ENCODE measurements at places on chromosomes 7 and 10. TPM values are rescaled to one million over a fixed set of nuclear protein-coding genes. Genes with fewer than 3 reads are reported as not detected.

Gene GPR37
- polyA plus RNA-seq = 1.8 TPM

Gene GATA3
- 111 TPM for polyA plus RNA-seq

Gene TMEM225B
- polyA plus RNA-seq = 2.3 TPM

Gene CWF19L1
- 27.9 TPM for polyA plus RNA-seq

Gene MAGI2
- polyA plus RNA-seq = 43.5 TPM

Gene EBLN1
- not detected for polyA plus RNA-seq

DNA sequence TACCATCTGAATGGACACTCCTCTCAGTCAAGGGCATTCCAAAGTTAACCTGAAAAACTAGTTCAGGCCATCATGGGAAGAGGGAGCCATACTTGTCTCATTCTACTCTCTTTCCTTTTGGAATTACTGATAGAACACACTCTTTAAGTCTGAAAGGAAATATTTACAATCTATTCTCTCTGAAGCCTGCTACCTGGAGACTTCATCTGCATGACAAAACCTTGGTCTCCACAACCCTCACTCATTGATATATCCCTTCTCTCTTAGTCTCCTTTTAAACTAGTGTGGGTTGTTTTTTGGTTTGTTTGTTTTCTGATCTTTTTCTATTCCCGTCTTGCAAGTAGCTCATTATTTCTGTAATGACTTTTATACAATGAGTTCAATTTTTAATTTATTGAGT, 169.5 kb downstream of the C1GALT1 start:
- no peak for DNase-seq

DNA sequence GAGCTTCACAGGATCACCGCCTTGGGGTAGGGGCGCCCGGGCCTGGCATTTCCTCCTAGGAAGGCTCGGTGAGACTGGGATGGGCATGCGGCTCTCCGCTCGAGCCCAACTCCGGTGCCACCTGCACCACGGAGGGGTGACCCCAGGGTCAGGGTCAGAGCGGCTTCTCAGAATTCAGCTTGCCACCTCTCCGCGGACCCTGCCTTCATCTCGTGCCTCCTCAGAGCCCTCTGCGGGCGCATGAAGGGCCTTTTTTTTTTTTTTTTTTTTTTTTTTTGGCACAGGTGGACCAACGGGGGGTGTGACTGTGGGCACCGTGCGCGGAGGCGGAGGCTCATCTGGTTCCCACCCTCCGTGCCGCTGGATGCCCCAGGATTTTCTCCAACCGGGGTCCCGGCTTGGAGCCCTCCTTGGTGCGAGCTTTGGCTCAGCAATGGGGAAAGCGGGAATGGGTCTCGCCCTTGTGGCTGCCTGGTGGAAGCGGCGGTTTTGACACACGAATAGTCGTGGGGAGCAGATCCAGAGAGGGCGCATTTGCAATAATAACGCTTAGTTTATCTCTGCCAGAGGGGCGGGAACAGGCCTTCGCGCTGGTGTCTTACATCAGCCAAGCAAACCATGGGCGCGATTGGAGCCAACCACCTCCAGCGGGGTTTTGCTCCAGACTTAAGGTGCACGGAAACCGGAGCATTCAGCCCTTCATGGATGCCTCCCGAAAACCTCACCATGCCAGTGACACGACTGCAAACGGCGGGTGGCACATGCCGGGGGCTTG, 5.0 kb upstream of the TNRC18 start:
- DNase-seq = no peak

- DNase-seq = no peak
Observed at GRCh38 chr10:108862676-108863350, 1060.5 kb downstream of the XPNPEP1 start.

DNA sequence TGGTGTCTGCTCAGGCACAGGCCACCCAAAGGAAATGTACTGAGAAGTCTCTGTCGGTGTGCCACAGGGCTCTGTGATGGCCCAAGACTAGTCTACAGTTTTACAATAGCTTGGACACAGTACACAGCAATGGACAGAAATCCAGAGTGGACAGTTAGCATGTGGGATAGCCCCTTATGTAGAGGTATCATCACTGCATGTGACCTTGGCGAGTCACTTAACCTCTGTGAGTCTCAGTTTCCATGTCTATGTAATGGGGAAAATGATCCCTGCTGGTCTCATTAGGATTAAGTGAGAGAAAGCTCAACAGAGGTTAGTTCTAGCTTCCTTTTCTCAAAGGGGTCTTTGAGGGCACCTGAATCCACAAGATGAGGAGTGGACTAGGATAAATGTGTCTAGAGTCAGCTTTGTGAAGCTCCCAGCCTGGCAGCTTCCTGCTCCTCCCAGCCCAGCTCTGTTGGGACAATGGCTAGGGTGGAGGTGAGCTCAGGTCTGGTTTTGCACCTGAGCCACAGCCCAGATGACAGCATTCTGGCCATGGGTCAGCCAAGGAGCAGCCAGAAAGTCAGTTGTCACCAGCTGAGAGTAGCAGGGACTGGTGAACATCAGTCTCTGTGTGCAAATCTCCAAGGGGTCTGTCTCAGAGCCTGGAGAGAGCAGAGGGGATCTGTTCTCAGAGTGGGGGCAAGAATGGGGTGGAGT, 17.9 kb downstream of the CRHR2 start:
- DNase-seq = no peak

- no peak for DNase-seq
Observed at GRCh38 chr10:92366412-92367021, 75.5 kb downstream of the MARCHF5 start.

GRCh38 chr10:72095195-72095594, 6.8 kb upstream of the SPOCK2 start:
- DNase-seq = no peak

GRCh38 chr7:150511048-150511447, 3.6 kb upstream of the GIMAP7 start:
- DNase-seq = no peak

DNA sequence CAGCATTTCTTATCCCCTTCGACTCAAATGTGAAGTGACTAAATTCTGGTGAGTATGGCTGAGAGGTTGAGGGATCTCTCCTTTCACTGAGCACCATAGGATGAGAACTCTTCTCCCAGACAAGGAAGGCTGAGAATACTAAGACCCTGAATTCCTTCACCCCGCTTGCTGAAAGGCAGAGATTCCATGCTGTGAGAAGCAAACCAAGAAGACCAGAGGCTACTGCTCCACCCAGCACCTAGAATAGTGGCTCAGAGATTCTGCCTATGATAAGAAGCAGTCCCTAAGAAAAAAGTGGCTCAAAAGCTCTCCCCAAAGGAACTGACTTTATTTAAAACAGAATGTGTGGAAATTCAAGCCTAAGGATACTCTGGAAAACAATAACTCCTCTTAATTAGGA, 26.7 kb upstream of the WNT2 start:
- no peak for DNase-seq

DNA sequence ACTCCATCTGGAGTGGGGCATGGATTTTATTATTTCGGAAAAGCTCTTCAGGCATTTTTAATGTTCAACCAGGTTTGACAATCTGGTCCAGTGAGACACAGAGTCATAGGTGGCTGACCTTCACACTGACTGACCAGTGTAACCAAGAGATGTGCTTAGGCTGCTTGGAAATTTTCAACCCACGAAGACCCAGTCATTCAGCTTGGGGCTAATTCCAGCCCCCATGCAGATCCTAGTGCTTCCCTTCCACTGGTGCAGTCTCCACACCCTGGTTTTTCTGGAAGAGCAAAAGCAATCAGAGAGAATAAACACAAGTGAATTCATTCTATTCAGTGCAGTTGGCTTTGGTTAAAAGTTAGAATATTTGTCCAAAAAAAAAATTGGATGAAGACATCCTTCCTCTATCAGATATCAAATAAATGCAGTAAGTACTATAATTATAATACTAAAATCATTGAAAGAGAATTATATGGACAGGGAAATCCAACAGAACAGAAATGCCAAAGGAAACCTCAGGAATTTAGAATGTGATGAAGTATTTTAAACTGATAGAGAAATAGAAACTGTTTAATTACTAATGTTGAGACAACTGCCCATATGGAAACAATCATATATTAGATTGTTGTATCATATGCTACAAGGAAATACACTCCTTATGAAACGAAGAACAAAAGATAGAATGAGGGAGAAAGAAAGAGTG, 178.0 kb downstream of the NPSR1 start:
- no peak for DNase-seq

DNA sequence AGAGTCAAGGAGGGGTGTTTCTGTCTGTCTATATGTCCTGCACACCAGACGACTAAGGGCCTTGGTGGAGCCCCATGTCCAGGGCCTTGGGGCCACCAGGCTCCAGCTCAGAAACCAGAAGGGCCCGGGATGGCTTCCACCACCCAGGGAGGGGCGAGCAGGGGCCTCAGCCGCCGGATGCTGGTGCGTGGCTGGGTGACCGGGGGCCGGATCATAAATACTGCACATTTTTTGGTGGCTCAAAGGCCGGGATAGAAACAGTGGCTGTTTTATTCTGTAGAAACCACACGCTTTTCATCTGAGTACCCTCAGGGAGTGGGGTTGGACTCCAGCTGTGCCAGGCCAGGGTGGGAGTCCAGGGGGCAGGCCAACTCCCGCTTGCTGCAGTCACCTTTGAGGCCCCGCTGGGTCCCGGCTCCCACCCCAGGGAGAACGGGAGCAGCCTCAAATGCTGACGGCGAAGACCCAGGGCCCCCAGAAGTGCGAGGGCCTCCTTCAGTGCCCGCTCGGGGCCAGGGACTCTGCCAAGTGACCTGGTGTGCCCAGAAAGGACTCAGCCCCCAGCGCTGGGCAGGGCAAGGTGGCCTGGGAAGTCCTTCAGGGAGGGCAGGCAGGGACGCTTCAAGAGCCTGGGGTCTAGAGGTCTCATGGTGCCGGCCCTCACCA, 28.2 kb downstream of the PDGFA start:
- DNase-seq = no peak

DNA sequence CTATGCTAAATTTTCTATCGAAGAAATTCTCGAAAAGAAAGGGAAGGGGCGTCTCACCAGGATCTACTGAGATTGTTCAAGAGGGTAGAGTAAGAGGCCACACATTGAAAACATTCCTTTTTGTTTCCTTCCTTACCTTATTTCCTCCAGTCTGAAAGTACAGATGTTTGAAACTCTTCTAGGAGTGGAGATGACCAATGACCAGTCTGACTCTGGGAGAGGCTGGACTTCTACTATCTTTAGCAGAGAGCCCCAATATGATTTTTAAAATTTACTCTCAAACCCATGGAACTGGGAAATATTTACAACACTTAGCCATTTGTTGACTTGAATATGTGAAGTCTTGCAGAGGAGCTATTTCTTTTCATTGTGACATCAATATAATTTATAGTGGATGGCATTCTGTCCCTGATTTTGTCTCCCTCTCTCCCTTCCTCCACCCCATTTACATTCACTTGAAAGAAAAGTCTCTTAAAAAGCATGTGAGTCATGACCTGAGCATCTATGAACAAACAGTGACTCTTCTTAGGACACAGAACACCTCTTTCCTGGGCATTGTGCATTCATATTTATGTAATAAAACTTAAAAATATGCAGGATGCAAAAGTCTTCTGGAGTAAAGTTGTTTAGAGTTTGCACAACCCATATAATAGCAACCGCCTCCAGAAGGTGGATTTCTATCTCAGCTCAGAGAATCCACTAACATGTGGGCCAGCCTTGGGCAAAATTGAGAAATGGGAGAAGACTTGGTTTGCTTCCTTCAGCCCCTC, 31.2 kb upstream of the BMPER start:
- DNase-seq = no peak

DNA sequence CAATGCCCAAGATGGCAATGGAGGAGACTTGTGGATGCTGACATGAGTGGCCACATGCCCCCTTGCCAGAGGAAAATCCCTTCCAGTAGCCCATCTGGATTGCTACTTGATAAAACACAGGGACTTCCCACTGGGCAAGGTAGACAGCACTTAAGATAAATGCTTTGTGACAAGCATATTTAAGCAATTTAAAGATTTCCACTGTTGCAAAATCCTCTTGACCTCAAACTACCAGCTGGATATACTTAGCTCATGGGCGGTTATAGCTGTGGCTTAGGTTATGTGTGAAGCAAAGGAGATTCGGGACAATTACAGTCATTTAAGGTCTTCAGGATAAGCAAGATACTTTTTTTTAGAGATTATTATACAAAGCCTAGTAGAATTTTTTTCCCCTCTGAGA, 238.1 kb downstream of the BMPER start:
- DNase-seq = no peak

- DNase-seq = no peak
Observed at GRCh38 chr7:112520787-112521186, 40.0 kb downstream of the LSMEM1 start.

DNA sequence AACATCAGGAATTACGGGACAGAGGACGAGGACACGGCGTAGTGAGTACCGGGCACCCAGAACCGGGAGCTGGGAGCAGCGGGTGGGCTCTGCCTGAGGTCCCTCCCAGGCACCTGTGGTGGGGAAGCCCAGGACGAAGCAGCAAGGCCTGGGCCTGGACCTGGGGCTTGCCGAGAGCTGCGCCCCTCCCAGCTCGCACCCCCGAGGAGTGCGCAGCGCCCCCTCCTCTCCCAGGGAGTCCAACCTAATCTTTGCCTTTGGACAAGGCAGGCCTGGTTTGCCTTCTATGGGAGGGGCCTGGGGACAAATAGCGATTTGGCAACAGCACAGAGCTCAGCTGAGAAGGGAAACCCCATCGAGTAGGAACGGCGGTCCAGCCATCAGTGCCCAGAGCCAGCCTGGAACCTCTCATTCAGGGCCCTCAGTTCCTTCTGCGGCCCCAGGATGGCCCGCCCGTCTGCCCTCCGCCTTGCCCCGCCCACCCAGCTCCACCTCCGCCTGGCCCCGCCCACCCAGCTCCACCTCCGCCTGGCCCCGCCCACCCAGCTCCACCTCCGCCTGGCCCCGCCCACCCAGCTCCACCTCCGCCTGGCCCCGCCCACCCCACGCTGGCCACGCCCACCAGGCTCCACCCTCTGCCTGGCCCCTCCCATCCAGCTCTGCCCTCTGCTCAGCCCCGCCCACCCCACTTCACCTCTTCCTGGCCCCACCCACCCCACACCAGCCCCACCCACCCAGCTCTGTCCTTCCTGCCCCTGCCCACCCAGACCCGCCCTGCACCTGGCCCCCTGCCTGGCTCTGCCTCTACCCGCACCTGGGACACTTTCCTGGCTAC, 32.5 kb upstream of the KNDC1 start:
- DNase-seq = no peak

- DNase-seq = no peak
Observed at GRCh38 chr7:498678-499641, 20.7 kb downstream of the PDGFA start.

DNA sequence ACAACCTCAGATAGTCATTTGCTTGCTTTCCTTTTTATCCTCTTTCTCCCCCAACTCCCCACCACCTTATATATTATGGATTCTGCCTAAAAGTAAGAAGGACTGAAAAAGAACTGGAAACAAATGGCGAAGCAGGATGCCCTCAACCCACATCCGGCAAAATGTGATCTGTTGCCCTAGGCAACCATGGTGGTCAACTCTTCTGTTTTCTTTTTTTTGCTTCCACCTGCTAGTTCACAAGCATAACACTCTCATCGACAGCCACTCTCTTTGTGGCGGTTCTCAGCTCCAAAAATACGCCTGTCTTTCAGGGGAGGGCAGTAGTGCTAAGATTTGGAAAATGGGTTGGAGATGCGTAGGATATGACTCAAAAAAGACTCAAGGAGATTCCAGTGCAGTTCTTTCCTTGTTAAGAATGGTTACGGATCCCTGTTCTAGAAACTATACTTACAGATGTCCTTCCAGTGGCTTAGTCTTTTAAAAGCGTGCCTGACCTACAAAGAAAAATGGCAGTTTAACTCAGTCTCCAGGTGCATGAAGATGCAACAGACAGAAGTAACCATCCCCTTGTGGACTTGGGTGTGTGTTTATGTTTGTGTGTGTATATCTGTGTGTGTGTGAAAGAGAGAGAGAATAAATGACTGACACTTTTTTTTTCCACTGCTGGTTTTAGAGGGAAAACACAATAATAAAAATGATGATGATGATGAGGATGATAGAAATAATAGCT, 10.7 kb downstream of the APBB1IP start:
- DNase-seq = no peak

Measured in right renal pelvis (tissue), 4 donors.